ENCODE measurements at places on chromosomes 11 and 22.

DNA sequence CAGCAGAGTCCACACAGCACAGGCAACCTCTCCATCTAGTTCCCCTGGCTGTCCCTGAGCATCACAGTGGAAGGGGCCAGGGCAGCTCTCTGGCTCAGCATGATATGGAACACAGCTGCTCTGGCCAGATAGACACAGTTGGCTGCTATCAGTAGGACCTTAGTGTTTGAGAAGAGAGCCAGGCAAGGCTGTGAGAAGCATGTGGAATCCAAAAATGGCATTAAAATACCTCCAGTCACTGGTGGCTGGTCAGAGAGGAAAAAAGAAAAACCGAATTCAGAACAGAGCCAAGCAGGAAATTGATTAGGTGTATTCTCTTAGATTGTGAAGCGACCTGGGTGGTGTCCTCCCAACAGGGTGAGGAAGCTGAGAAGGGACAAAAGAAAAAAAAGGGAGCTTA is 27.9 kb downstream of the SERPINH1 start:
- DNase-seq = no peak

GRCh38 chr11:126744699-126745098 is 255.9 kb downstream of the KIRREL3 start:
- DNase-seq = no peak

- no peak for DNase-seq
These were observed 77.7 kb downstream of the LARGE1 start for GRCh38 chr22:33842421-33843094.

DNA sequence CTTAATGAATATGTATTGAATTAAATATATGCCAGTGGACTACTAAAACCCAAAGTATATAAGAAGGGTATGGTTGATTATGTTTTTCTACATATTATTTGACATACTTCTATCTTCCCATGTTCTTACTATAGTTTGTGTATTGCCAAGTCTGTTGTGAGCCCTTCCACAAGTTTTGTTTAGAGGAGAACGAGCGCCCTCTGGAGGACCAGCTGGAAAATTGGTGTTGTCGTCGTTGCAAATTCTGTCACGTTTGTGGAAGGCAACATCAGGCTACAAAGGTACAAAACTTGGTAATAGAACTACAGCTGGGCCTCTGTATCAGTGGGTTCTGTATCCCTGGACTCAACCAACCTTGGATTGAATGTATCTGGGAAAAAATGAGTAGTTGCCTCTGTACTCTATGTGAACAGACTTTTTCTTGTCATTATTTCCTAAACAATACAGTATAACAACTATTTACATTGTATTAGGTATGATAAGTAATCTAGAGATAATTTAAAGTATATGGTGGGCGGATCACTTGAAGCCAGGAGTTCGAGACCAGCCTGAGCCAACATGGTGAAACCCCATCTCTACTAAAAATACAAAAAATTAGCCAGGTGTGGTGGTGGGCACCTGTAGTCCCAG is 38.7 kb upstream of the TTC36 start:
- DNase-seq = peak; percentile 58

DNA sequence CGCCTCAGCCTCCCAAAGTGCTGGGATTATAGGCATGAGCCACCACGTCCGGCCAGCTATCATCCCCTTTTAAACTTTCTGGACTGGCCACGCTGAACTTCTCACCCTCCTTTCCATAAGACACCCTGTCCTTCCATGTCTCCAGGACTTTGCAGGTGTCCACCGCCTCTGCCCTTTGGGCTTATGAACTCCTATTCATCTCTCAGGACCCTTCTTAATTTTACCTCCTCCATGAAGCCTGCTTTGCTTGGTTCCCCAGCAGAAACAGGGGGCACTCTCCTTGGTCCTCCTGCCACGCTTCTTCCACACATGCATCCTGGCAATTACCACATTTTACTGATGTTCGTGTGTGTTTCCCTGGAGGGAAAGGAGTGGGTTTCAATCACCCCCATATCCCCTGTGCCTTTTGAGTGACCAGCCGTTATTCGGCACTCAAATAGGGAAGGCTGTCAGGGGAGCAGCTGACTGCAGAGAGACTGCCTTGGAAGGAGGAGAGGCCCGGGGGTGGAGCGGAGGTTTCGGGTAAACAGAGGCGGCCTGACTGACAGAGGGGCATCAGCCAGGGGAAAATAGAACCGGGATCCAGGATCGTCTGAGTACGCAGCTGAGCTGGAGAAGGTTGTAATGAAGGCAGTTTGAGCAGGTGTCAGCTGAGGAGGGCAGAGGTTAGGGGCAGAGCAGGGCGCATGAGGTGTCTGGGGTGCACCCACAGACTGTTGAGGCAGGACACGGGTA is 27.1 kb upstream of the CHKA start:
- no peak for DNase-seq

DNA sequence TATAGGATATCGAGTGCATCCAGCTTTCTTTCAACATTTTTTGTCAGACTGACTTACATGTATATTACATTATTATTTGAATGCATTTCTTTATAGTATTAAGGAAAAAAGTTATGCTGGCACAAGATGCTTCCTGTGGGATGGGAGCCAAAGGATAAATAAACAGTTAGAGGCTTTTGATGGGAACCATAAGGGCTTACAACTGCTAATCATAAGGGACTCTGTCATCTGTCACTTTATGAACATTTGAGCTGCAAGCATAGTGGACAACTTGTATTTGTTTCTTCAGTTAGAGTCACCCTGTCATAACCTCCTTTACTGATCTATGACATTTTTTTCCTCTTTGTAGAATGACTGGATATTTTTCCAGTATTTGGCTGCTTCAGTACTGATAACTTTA is 132.4 kb upstream of the CHORDC1 start:
- DNase-seq = no peak

GRCh38 chr22:43862074-43862881 is at the start of gene SULT4A1:
Gene SULT4A1, minus strand, starts transcription at chr22:43862513. Its CDS starts 131 bp downstream, at chr22:43862382.
- no peak for DNase-seq

DNA sequence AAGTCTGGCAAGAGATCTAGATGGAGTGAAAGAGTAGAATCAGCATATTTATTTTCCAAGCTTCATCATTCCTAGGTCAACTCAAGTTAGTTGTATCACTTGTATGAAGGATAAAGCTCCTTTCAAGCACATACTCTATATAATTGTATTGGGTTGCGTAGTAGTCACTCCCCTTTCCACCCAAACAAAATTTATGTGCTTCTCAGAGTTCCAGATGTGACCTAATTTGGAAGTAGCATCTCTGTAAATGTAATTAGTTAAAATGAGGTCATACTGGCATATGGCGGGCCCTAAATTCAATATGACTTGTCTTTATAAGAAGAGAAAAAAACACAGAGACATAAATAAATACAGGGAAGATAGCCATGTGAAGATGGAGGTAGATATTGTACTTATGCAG is 226.8 kb upstream of the CHORDC1 start:
- DNase-seq = no peak

- no peak for DNase-seq
These were observed 204.8 kb downstream of the SWAP70 start for GRCh38 chr11:9868641-9869040.

- no peak for DNase-seq
These were observed 32.9 kb downstream of the TST start for GRCh38 chr22:36986242-36986821.

All from stimulated activated CD8-positive, alpha-beta memory T cell treated with anti-CD3 and anti-CD28 coated beads, Interleukin-4, amount 100 ng/mL, for 4 hours (primary cell).